ENCODE measurements at places on chromosomes 3 and 15.

GRCh38 chr3:32896143-32896542 lies 55.3 kb upstream of the CCR4 start:
- no peak for DNase-seq

- no peak for DNase-seq
Measured at GRCh38 chr3:145900056-145900829, 260.7 kb downstream of the PLOD2 start.

DNA sequence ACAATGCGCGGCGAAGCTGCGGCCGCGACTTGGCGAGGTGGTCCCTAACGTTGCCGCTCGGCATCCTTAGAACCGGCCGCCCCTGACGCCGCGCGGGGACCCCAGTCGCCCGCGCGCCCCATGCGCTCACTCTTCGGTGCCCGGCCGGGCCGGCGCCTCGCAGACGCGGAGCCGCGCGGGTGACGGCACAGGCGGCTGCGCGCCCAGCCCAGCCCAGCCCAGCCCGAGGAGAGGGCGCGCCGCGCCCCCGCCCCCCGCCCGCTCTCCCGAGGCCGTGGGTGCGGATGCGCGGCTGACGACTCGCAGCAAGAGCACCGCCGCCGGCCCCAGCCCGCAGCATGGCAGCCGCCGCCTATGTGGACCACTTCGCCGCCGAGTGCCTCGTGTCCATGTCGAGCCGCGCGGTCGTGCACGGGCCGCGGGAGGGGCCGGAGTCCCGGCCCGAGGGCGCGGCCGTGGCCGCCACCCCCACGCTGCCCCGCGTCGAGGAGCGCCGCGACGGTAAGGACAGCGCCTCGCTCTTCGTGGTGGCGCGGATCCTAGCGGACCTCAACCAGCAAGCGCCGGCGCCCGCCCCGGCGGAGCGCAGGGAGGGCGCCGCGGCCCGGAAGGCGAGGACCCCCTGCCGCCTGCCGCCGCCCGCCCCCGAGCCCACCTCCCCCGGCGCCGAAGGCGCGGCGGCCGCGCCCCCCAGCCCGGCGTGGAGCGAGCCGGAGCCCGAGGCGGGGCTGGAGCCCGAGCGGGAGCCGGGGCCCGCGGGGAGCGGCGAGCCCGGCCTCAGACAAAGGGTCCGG lies 437 bp downstream of the KLF13 start:
- DNase-seq = peak; percentile 83

DNA sequence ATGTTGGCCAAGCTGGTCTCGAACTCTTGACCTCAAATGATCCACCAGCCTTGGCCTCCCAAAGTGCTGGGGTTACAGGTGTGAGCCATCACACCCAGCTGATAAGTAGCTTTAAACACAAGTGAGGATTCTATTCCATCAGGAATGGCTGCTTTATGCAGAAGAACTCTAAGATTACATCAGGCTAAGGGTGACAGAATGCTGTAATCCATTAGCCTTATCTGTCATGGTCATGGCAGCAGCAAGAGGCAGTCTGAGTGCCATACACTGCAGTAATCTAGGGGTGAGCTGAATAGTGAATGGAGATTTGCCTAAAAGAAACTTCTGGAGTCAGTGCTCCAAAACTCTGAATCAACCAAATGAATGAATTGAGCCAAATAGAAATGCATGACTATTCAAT lies 39.6 kb downstream of the LIPC start:
- no peak for DNase-seq
